ENCODE measurements at places on chromosomes 2 and 18.

- no peak for DNase-seq
Measured at GRCh38 chr18:79542876-79543750, 136.5 kb upstream of the CTDP1 start.

DNA sequence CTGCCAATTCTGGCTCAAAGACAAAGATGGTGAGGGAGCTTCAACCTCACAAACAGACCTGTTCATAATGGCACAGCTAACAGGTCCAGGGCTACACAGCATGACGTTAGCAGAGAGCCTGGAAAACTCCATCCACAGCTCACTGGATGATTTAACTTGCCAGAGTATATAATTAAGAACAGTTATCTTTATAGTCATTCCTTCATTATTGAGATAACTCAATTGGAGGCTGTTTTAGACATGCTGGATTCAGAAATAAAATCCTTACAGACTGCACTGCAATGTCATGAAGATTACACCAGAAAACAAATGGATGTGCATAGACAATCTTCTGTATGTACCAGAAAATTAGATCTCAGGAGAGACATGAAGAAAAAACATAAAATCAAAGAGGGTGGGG, 55.1 kb upstream of the LYPD1 start:
- DNase-seq: no peak

GRCh38 chr18:39845106-39845505, 2109.9 kb upstream of the PIK3C3 start:
- DNase-seq: no peak

GRCh38 chr2:20526708-20527107, 79.8 kb downstream of the RHOB start:
- no peak for DNase-seq

DNA sequence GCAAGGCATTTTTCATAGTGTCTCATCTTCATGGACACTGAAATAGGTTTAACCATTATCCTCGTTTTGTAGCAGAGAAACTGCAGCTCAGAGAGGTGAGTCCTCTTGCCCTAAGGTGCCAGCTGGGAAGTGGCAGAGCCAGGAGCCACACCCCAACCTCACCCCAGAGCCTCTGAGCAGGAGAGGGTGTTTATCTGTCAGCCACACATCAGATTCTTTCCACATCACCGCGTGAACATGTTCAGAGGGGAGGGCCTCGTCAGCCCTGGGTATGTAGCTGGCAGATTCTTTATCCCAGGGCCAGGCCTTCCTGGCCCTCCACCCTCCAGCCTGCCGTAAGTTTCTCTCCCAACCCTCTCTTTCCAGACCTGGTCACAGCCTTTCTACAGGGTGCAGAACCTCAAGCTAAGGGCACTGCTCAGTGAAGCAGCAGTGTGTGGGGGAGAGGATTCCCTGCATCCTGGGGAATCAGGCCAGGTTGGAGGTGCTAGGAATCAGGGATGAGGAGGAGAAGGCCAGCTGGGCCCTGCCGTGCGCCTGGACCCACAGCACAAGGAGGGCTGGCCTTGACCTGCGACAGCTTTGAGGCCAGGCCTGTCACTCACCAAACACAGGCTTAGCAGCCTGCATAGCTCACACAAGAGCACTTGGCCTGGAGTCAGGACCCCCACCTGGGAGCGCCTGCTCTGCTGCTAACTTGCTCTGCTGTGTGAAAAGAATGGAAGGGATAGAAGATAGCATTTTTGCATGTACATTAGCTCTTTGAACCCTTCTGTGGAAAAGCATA, 111.3 kb upstream of the MCFD2 start:
- no peak for DNase-seq

DNA sequence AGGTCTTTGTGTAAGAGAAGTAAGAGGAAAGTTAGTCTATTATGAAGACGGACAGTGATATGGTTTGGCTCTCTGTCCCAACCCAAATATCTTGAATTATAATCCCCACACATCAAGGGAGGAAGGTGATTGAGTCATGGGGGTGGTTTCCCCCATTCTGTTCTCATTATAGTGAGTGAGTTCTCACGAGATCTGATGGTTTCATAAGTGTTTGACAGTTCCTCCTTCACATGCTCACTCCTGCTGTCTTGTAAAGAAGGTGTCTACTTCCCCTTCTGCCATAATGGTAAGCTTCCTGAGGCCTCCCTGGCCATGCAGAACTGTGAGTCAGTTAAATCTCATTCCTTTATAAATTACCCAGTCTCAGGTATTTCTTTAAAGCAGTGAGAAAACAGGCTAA, 67.6 kb downstream of the NEURL3 start:
- no peak for DNase-seq

GRCh38 chr18:7632152-7633098, 65.3 kb downstream of the PTPRM start:
- DNase-seq: no peak

DNA sequence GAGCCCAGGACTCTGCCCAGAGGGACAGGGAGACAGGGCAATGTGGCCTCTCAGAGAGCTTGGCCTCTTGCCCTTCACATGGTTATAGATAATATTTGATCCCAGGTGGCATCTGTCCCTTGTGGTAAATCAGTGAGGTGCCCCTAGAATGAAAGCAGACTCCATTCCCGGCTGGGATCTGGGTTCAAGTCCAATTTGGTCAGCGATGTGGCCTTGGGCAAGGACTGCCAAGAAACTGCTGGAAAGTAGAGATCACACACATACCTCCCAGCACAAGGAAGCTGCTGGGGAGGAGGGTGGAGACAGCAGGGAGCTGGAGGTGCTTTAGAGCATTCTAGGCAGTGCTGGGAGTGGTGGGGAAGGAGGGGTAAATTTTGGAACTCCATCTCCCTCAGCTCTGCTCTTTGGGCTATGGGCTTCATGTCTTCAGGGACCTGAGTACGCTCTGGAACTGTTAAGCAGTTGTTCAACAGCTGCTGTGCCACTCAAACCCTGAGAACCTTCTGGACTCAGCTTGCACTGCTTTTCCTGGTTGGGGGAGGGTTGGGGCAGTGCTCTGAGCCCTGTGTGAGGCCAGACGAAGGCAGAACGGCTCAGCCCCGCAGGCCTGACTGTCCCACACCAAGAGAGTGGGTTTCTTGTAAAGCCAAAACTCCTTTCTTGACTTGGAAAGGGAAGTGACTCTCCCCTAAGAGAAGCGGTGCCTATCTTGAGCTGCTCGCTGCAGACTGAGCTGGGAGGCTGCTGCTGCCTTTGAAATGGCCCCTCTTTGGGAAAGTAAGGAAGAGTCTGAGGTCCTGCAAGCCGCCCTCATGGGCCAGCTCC, 23.0 kb downstream of the INPP5D start:
- DNase-seq: no peak

- DNase-seq: no peak
Measured at GRCh38 chr2:144381716-144382115, 138.2 kb downstream of the ZEB2 start.

GRCh38 chr18:4352746-4353551, 102.2 kb downstream of the DLGAP1 start:
- no peak for DNase-seq

- DNase-seq: no peak
Measured at GRCh38 chr18:23468753-23469459, 15.8 kb downstream of the RIOK3 start.

- DNase-seq: no peak
Measured at GRCh38 chr2:136248242-136248641, 130.3 kb upstream of the CXCR4 start.

GRCh38 chr2:22079583-22079982, 955.8 kb downstream of the TDRD15 start:
- DNase-seq: no peak

- DNase-seq: no peak
Measured at GRCh38 chr2:217993138-217993537, 9.7 kb downstream of the TNS1 start.

DNA sequence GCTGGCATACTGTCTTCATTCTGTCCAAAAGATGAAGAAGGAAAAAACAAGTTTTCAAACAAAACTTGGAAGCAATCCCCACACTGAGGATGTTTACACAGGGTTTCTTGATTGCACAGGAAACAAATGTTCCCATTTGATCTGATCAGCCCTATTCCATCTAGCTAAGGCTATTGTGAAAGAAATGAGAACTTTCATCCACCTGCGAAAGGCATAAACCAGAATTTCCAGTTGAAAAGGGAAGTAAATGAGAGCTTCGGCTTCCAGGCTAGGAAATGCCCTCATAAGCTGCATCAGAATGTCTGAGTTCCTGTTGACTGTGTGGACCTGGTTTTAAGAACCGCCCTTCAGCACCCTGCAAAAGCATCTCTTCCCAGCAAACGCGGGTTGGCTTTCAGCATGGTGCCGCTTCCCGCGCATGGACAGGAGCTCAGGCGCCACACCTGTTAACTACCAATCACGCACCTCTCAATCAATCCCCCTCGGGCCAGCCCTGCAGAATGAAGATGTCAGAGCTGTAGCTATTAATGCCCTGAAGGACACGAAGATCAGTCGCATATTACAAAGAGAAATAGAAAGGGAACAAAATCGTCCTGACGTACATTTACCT, 850.4 kb downstream of the GALR1 start:
- no peak for DNase-seq

GRCh38 chr18:79393635-79394533, 1.8 kb upstream of the NFATC1 start:
- no peak for DNase-seq

- DNase-seq: no peak
Measured at GRCh38 chr18:7824970-7825369, 257.9 kb downstream of the PTPRM start.

GRCh38 chr18:4854671-4855070, 342.4 kb downstream of the AKAIN1 start:
- no peak for DNase-seq

DNA sequence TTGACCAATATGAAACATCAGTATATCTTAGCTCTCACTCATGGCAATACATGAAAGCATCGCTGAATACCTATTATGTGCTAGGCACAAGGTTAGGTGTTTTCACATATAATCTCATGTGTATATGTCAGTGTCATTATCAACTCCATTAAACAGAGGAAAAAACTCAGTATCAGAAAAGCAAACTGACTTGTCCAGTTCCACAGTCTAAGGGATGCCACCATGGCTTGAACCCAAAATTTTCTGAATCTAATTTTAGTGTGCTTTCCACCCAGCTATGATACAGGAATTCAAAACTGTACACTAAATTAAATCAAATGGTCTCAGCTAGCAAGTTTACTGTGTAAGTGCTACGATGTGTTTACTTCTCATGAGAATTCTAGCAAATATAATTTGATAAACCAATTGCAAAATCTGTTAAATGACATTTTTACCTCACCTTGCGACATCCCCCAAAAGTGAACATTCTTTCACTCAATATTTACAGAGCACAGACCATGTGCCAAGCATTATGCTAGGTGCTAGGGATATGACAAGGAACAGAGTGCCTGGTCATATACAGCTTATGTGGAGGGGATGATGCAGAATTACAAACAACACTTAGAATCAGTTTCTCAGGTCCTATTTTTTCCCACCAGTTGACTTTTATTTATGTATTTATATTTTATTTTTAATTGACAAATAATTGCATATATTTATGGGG, 211.6 kb downstream of the PID1 start:
- DNase-seq: no peak

GRCh38 chr18:39149211-39149806, 1583.7 kb upstream of the CELF4 start:
- DNase-seq: no peak

DNA sequence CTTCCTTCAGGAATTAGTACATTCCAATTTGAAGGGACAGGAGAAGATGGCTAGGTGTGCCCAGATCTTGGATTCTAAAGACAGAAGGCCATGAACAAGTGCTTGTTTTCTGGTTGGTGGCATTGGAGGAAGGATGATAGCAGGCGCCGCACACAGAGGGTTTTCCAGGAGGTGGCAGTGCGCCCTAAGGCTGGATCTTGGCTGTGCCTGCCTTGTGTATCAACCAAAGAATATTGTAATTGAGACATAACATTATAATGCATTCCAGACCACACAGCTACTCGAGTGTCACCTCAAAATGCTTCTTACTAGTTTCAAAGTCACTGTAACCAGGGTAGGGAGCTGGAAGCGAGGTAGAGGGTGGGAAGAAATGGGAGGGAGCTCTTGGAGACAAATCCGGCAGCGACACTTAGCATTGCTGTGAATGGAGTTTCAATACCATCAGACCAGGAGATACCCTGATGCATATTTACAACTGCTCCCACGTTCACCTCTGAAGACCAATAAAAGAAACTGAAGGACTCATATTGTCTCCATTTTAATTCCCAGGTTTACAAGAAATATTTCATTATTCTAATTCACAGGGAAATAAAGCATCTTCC, 42.5 kb downstream of the CPO start:
- peak; percentile 22 for DNase-seq

GRCh38 chr2:208046686-208047085, 21.4 kb upstream of the PLEKHM3 start:
- DNase-seq: no peak

DNA sequence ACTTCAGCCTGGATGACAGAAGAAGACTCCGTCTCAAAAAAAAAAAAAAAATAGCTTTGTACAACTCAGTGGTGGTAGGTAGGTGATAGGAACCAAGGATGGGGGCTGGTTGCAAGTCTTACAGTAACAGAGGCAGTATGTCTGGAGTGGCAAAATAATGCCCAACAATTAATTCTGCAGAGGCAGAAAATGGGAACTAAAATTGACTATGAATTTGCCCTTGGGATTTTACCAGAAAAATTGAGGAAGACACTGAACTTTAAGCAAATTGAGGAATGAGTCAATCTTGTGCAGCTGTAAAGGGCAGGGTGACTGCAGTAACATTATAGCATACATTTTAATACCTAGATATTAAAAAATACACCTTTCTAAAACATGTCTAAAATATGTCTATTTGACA, 292.1 kb upstream of the FBXO11 start:
- DNase-seq: no peak

GRCh38 chr2:118202707-118203303, 114.5 kb downstream of the INSIG2 start:
- DNase-seq: peak; percentile 35

GRCh38 chr2:61247204-61247812, 85.3 kb downstream of the C2orf74 start:
- no peak for DNase-seq

GRCh38 chr18:23519734-23520133, 16.4 kb downstream of the RMC1 start:
- DNase-seq: no peak

- DNase-seq: no peak
Measured at GRCh38 chr2:9815844-9816279, 27.4 kb upstream of the TAF1B start.

GRCh38 chr2:20444101-20444992, 2.5 kb upstream of the RHOB start:
- DNase-seq: no peak

GRCh38 chr2:43737097-43737854, 36.6 kb upstream of the DYNC2LI1 start:
- DNase-seq: no peak

GRCh38 chr2:241269707-241270520, 45.6 kb downstream of the HDLBP start:
- no peak for DNase-seq

DNA sequence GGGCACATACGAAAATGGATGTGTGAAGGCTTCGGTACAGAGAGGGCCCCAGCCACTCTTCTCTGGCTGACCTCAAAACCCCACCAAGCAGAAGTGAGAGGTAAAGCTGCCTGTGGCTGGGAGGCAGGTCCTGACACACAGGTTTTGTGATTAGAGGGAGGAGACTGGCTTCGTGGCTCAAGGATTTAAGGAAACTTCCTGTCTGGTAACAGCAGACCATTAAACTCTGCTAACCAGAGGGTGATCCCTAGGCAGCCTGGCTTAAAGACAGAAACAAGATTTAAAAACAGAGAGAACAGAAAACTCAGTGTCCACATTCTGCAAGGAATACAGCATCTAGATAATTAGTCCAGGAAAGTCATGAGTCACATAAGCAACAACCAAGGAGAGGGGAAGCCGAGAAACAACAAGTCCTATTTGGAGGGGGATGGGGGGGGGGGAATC, 101.9 kb downstream of the NFATC1 start:
- DNase-seq: no peak

All from stimulated activated CD8-positive, alpha-beta memory T cell treated with anti-CD3 and anti-CD28 coated beads, Interleukin-4, amount 100 ng/mL, for 24 hours (primary cell).